Pancreas (tissue), 10 donors: ENCODE measurements at places on chromosomes 5 and 9. TPM values are rescaled to one million over a fixed set of nuclear protein-coding genes. Genes with fewer than 3 reads are reported as not detected.

The SPINK4 gene
- 1.4 TPM for total RNA-seq

The PDE8B gene
- 7.7 TPM for total RNA-seq

The EDIL3 gene
- total RNA-seq, result 0.83 TPM

The RNF180 gene
- total RNA-seq, result 5.2 TPM

The LECT2 gene
- total RNA-seq, result not detected

The GMCL2 gene
- total RNA-seq, result not detected

The SLCO6A1 gene
- total RNA-seq, result not detected

DNA sequence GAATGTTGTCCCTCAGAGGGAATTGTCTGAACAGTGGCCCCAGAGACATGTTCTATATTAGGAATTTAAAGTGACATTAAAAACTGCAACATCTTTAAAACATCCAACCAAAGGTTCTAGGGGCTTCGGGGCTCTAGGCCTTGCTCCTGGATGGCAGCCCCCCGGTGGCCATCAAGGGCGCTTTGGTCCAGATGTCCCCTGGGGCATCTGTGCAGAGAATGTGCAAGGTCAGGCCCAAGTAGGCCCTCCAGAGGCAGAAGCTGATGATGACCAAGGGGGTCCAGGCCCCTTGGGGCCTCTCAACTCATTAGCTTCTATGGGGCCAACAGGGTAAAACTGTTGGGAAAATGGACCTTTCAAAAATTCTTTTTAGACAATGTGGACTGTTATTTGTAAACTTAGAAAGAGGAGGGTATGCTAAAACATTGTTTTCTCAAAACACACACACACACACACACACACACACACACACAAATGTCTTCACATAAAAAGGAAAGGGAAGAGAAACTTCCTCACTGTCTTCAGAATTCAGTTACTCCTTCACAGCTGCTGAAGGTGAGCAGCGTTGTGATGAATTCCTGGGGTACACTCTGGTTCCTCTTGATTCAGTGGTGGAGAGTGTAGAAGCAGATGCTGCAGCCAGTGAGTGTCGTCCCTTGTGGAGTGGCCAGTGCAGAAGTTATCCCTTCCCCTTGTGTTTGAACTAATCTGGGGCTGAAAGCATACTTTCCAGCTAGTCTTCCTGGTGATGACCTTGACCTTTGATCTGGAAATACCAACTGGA is 125.2 kb downstream of the WDR41 start:
- H3K36me3 ChIP-seq, result no peaks in the 10 kb centered on the region
- no peak for DNase-seq
- no peaks in the 10 kb centered on the region for H3K27me3 ChIP-seq
- H3K4me1 ChIP-seq, result no peaks in the 10 kb centered on the region
- H3K27ac ChIP-seq, result no peak overlapping the region

DNA sequence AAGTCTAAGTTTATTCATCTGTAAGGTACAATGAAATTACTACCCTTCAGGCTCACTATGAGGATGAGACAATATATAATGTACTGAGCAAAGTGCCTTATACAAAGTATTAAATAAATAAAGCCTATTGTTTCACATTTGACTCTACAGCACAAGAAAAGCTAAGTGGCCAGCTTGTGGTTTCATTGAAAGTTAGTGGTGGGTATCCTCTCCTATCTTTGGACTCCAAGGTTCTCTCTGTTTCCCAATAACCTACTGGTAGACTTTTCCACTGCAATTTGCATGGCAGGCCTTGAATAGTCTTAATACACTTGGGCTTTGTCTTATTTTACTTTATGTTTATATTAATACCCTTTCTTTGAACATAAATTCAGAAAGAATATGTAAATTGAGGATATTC is 262.7 kb downstream of the DEPDC1B start:
- H3K27me3 ChIP-seq, result no peaks in the 10 kb centered on the region
- H3K4me3 ChIP-seq, result no peak overlapping the region
- H3K27ac ChIP-seq, result no peak overlapping the region
- H3K4me1 ChIP-seq, result no peaks in the 10 kb centered on the region
- DNase-seq, result no peak
- no peaks in the 10 kb centered on the region for H3K36me3 ChIP-seq

DNA sequence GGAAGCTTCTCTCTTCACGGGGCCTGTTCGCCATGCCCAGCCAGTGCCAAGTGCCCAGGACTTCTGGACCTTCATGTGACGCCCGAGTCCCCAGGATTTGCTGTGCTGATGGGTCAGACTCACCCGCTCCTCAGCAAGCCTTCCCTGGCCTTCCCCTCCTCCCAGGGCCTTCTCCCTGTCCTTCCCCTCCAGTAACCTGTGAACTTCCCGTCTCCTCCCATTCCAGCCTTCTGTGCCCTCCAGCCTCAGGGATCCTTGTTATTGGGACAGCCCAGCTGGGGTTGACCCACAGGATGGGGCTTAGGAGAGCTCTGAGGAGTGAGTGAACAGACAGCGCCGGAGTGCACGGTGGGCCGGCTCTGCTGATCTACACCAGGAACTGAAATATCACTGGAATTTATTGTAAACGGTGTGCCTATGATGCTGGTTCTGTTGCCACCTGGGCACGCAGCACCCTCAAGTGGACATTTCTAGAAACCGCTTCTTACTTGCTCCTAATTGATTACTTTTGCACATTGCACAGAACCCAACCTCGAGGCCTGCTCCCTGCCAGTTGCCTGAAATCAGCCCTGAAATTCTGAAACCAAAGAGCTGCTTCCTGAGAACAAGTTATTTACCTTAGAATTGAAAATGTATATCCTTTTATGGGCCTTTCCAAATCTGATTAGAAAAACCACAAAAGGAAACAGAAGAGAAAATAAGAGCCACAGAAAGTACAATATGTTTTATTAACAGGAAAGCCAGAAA is 1.5 kb downstream of the SPAAR start:
- DNase-seq, result no peak
- H3K27me3 ChIP-seq, result no peaks in the 10 kb centered on the region
- H3K36me3 ChIP-seq, result no peaks in the 10 kb centered on the region
- no peak overlapping the region for H3K4me3 ChIP-seq
- H3K27ac ChIP-seq, result no peak overlapping the region

DNA sequence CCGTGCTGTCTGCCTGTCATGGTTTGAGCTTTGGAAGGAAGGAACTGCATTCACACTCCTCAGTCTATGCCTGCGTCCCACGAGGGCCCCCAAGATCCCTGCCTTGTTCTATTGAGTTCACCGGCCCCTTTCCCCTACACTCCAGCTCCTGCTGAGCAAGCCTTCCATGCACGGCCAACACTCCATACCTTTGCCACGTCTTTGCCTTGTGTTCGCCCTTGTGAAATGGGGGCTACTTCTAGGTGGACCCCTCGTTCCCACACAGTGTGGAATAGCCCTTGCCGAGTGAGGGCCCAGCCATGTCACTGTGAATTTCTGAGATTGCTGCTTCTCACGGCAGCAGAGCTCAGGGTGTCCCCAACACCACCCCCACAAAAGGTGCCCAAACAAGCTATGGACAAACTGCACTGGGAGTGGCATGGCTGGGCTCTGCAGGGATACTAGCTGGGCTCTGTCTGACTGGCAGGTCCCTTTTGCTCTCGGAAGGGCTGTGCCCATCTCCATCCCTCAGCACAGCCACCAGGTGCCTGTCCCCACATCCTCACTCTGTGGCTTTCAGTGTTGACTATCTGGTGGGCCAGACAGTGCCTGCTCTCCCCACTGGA is 67.9 kb upstream of the ADAMTS2 start:
- H3K36me3 ChIP-seq, result no peaks in the 10 kb centered on the region
- no peaks in the 10 kb centered on the region for H3K4me1 ChIP-seq
- no peak overlapping the region for H3K27ac ChIP-seq
- H3K4me3 ChIP-seq, result no peak overlapping the region
- H3K27me3 ChIP-seq, result no peaks in the 10 kb centered on the region

DNA sequence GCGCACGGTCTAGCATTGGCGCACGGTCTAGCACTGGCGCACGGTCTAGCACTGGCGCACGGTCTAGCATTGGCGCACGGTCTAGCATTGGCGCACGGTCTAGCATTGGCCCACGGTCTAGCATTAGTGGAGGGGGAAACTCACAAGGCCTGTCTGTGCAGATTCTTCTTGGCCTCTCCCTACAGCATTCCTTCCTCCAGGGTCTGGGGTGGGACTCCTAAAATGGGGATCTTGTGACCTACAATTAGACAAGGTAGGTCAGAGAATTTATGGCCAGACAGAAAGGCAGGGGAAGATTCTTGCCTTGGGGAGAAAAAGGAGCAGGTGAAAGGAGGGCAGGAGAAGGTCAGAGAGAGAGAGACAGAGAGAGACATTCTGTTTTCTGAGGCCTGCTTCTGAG is 5.4 kb upstream of the GBGT1 start:
- no peak overlapping the region for H3K27ac ChIP-seq
- no peaks in the 10 kb centered on the region for H3K27me3 ChIP-seq

DNA sequence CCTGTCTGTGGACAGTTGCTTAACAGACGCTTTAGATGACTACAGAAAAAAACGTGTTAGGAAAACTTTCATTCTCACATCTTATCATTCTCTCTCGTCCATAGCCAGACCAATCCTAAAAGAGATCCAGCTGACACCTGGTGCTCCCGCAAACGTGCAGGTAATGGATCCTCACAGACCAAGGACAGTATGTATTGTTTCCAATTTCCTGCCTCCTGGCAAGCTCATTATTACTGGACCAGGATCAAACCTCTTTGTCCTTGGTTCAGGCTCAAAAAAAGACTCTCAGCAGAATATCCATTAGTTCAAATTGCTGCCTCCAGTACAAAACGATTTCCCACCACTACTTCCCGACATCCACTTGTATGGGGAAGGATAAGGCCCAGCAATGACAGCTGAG is 62.4 kb downstream of the SERINC5 start:
- no peaks in the 10 kb centered on the region for H3K27me3 ChIP-seq
- no peak for DNase-seq
- no peak overlapping the region for H3K4me3 ChIP-seq
- no peaks in the 10 kb centered on the region for H3K4me1 ChIP-seq

GRCh38 chr5:43320846-43321245 is 7.6 kb upstream of the HMGCS1 start:
- no peaks in the 10 kb centered on the region for H3K27me3 ChIP-seq
- no peak overlapping the region for H3K4me3 ChIP-seq
- H3K27ac ChIP-seq, result no peak overlapping the region
- H3K4me1 ChIP-seq, result no peaks in the 10 kb centered on the region

GRCh38 chr5:14167211-14167845 is 24.2 kb downstream of the TRIO start:
- H3K27ac ChIP-seq, result no peak overlapping the region
- H3K4me3 ChIP-seq, result no peak overlapping the region
- no peaks in the 10 kb centered on the region for H3K4me1 ChIP-seq
- H3K36me3 ChIP-seq, result no peaks in the 10 kb centered on the region
- no peaks in the 10 kb centered on the region for H3K27me3 ChIP-seq

DNA sequence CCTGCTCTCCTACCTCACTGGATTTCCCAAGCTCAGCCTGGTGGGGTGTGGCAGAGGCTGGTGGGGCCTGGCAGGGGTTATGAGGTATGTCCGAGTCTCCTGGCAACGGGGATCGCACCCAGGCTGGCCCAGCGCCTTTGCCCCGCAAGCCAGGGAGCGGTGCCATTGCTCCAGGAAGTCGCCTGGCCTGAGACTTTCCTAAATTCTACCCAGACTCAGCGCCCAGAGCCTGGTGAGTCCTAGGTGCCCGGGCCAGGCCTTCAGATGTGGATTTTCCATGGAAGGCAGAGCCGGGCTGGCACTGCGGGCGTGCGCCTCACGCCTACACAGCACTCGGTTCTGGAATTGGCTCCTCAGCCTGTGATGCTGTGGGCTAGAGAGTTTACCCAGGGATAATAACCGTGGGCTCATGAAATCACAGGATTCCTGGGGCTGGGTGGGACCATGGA is 155.4 kb upstream of the COL5A1 start:
- no peaks in the 10 kb centered on the region for H3K36me3 ChIP-seq
- no peaks in the 10 kb centered on the region for H3K27me3 ChIP-seq
- no peaks in the 10 kb centered on the region for H3K4me1 ChIP-seq
- H3K27ac ChIP-seq, result no peak overlapping the region
- DNase-seq, result no peak
- H3K4me3 ChIP-seq, result no peak overlapping the region

- H3K36me3 ChIP-seq, result no peaks in the 10 kb centered on the region
- DNase-seq, result no peak
- H3K4me3 ChIP-seq, result no peak overlapping the region
- no peaks in the 10 kb centered on the region for H3K4me1 ChIP-seq
- H3K27ac ChIP-seq, result no peak overlapping the region
Measured at GRCh38 chr5:78750281-78750680, 101.7 kb upstream of the LHFPL2 start.

GRCh38 chr9:113857875-113858274 is 18.2 kb upstream of the ZNF618 start:
- no peak overlapping the region for H3K4me3 ChIP-seq
- H3K27me3 ChIP-seq, result no peaks in the 10 kb centered on the region
- no peak overlapping the region for H3K27ac ChIP-seq
- no peak for DNase-seq
- no peaks in the 10 kb centered on the region for H3K36me3 ChIP-seq

- DNase-seq, result no peak
- no peak overlapping the region for H3K4me3 ChIP-seq
- no peaks in the 10 kb centered on the region for H3K27me3 ChIP-seq
- no peak overlapping the region for H3K27ac ChIP-seq
- H3K36me3 ChIP-seq, result no peaks in the 10 kb centered on the region
- H3K4me1 ChIP-seq, result no peaks in the 10 kb centered on the region
Measured at GRCh38 chr5:125536582-125536981, 790.1 kb upstream of the ZNF608 start.

GRCh38 chr5:13745508-13745907 is 199.0 kb downstream of the DNAH5 start:
- no peaks in the 10 kb centered on the region for H3K4me1 ChIP-seq
- H3K27ac ChIP-seq, result no peak overlapping the region
- H3K4me3 ChIP-seq, result no peak overlapping the region

GRCh38 chr9:33081128-33081851 is 4.8 kb upstream of the SMU1 start:
- peaks cover 3% of the 10 kb centered on the region for H3K4me1 ChIP-seq
- no peak overlapping the region for H3K4me3 ChIP-seq
- H3K27ac ChIP-seq, result no peak overlapping the region
- peak; percentile 68 for DNase-seq
- H3K36me3 ChIP-seq, result no peaks in the 10 kb centered on the region
- H3K27me3 ChIP-seq, result no peaks in the 10 kb centered on the region

DNA sequence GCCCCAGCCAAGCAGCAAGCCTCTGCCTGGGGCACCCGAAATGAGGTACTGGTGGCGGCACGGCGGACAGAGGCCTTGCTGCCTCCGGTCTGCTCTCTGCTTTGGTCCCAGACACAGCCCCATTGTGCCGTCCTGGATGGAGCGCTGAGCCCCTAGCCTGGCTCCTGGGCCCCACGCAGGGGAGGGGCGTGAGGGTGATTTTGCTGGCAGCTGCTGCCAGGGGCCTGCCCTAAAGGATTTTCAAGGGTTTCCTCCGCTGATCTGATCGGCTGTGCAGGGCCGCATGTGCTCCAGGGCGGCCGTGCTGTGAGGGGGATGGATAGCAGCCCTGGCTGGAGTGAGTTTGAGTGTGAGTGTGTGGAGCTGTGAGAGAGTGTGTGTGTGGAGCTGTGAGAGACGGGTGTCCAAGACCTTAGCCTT is 1.3 kb downstream of the GPSM1 start:
- H3K27ac ChIP-seq, result no peak overlapping the region
- H3K4me1 ChIP-seq, result peaks cover 7% of the 10 kb centered on the region
- peak; percentile 68 for DNase-seq
- H3K27me3 ChIP-seq, result no peaks in the 10 kb centered on the region
- H3K36me3 ChIP-seq, result no peaks in the 10 kb centered on the region
